ENCODE measurements at places on chromosomes 16 and 17.
A peak's percentile ranks its signal among the peaks of the same experiment; 100 is the strongest.

- no peak for DNase-seq
Observed at GRCh38 chr16:22924492-22924891, 110.5 kb downstream of the HS3ST2 start.

GRCh38 chr16:48310908-48311641 lies 63.7 kb upstream of the ABCC11 start:
- no peak for DNase-seq

DNA sequence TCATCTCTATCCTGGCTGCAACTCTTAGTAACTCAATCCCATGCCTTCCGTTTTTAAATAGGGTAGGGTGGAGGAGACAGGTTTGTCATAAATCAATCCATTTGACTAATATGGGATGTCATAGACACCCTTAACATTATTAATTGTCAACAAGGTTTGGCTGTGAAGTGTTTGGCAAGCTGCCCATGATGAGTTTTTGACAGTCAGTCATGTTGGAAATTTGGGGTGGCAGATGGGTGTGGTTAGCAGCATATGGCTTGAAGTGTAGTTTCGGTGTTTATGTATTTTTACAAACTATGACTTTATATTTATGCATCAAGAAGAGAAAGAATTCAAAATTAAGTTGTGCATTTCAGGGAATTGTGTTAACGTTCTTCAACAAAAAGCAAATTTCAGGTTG lies 221.8 kb upstream of the CDH5 start:
- no peak for DNase-seq

DNA sequence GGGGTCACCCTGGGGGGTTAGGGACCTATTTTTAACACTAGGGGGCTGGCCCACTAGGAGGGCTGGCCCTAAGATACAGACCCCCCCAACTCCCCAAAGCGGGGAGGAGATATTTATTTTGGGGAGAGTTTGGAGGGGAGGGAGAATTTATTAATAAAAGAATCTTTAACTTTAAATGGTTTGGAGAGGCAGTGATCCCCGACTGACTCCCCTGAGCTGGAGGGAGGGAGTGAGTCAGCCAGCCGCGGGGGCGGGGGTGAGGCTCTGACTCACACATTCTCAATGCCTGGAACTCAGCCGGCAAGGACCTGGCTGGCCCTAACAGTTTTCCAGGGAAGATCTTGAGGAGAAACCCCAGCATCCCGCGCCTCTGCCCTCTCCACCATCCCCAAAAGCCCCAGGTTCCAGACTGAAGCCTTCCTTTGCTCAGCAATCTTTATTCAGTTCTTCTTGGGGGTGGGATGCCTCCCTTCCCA lies 1.5 kb downstream of the HCFC1R1 start:
- DNase-seq = peak; percentile 89

- no peak for DNase-seq
Observed at GRCh38 chr17:27600471-27600870, 30.5 kb upstream of the LGALS9 start.

- DNase-seq = no peak
Observed at GRCh38 chr16:27241658-27242057, 26.9 kb downstream of the NSMCE1 start.

GRCh38 chr17:32386844-32387243 lies 36.9 kb downstream of the ZNF207 start:
- no peak for DNase-seq

GRCh38 chr17:77354670-77355455 lies 214.1 kb downstream of the SEC14L1 start:
- DNase-seq = no peak

DNA sequence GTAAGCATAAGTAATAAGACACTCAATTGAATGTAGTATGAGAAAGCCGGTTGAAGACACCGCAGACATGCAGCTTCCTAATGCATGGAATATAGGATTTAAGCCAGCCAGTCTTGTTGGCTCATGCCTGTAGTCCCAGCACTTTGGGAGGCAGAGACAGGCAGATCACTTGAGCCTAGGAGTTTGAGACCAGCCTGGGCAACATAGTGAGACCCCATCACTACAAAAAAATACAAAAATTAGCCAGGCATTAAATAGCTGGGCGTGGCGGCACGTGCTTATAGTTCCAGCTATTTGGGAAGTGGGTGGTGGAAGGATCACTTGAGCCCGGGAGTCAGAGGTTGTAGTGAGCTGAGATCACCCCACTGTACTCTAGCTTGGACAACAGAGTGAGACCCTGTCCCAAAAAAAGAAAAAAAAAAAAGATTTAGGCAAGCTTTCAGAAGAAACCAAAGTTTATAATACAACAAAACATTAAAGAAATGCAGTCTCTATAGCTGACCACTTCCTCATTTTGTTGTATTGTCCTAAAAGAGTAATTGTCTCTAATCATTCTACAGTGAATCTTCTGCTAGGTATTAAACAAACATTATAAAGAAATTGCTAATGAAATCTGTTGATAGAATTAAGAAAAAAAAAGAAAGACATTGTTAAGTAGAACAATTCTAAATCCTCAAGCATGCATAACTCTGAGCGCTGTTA lies 68.6 kb upstream of the KIFC3 start:
- no peak for DNase-seq

DNA sequence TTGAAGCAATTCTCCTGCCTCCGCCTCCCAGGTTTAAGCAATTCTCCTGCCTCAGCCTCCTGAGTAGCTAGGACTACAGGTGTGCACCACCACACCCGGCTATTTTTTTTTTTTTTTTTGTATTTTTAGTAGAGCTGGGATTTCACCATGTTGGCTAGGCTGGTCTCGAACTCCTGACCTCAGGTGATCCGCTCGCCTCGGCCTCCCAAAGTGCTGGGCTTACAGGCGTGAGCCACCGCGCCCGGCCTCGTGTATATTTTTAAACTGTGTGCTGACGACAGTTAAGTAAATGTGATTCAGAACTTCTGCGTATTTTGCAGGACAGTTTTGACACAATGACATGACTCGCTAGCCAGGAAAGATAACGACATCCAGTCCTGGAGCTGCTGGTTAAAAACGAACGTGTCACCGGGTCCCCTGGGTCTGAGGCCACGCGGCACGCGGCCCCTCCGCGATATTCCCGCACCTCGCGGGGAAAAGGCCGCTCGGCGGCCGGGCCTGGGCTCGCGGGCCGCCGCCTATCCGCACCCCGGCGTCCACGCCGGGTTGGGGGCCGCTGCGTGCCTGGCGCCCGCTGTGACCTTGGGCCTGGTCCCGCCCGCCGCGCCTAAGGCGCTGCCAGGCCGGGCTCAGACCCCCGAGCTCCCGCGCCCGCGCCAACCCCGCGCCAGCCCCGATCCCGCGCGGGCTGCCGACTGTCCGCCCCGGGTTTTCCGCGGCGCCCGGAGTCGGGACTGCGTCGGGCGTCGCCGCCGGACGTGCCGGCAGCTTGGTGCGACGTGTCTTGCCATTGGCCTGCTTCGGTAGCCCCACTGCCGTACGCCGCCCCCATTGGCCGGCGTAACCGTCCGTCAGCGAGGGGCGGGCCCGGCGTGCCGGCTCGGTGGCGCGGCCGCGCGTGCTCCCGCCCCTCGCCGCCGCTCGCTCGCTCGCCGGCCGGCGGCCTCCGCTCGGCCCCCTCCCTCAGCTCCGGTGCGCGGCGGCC lies at the start of gene FOXK2:
Gene FOXK2, plus strand, starts transcription at position 907 of the 985 bp plus-strand sequence. CDS start 157 bp downstream, outside the sequence.
- DNase-seq = peak; percentile 95

DNA sequence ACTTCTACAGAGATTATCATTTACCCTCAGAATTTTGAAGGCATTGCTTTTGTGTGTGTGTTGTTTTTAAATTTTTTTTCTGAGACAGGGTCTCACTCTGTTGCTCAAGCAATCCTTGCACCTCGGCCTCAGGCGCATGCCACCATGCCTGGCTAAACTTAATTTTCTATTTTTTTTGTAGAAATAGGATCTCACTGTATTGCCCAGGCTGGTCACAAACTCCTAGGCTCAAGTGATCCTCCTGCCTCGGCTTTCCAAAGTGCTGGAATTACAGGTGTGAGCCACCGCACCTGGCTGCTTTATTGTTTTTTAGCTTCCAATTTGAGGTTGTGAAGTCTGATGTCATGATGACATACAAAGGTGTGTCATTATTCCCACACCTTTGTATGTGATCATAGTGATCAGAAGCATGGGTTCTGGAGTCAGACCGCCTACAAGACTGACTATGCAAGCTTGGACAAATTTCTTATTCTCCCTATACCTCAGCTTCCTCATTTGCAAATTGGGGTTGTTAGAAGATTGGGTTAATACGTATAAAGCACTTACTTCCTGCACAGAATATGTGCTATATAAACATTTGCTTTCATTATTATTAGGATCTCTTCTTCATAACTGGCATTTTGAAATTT lies 5.8 kb downstream of the SEPHS2 start:
- DNase-seq = no peak

DNA sequence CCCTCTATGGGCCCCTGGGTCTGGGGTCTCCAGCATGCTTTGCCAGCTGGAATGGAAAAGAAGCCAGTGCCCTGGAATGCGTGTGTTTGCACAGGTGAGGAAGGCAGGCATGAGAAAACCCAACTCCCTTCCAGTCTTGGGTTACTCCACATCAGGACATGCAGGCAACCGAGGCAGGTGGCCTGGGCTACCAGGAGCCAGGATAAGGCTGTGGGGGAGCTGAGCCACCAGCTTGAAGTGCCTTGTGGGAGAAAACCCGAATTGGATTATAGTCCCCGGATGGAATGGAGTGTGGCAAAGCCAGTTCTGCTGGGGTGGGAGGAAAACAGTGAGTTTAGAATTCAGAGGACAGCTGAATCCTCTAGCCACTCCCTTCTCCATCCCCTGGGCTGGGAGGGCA lies 7.2 kb downstream of the SRCIN1 start:
- no peak for DNase-seq

DNA sequence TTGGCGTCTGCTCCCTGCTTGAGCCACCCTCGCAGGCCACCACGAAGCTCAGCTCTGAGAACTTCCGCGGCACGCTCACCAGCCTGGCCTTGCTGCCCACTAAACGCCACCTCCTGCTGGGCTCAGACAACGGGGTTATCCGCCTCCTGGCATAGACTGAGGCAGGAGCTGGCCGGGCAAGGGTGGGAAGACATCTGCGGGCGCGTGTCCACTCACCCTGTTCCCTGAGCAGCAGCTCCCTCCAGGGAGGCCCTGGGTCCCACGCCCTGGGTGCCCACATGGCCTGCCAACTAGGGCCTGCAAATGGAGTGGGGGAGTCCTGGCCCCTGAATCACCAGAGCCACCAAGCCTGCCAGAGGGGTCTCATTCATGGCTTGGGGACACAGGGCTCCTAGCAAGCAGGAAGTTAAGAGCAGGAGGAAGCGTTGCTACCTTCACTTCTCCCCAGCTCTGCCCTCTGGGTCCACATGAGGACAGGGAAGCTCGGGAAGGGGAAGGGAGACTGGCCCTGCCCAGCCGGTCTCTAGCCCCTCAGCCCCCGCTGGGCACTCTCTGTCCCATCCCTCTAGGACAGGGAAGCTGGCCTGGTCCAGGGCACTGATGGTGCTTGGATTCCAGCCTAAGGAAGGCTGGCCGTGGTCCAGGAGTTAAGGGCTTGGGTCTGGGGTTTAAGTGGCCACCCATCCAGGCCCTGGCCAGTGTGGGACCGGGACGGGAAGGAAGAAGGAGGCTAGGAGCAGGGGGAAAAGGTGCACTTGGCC lies 5.0 kb upstream of the SERPINF2 start:
- no peak for DNase-seq

DNA sequence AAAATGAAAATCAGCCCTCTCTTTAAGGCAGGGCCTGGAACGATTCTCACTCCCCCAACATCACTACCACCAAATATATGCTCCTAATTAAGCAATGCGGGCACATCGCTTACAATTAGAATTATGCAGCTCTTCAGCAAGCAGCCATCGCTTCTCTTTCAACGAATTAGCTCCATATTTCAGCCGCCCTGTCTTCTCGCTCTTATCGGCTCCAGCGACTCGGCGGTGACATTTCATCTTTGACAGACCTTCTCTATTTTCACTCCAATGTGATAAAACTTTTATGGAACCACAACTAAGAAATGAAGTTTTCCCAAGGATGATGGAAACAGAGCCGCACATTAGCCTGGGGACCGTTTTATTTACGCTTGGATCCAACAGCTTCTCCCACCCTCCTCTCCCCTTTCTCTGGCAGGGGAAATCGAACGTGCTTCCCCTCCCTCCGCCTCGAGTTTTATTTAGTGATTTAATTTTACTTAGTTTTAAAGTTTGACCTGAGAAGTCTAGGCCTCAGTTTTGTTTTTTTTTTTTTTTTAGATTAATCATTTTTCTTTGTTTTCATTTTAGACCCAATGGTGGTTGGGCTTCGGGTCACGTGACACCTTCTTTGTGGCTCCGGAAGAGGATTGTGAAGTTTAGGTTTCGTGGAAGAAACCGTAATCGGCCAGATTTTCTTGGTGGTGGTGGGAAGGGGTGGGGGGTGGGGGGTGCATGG lies 3.1 kb upstream of the HOXB2 start:
- peak; percentile 65 for DNase-seq

DNA sequence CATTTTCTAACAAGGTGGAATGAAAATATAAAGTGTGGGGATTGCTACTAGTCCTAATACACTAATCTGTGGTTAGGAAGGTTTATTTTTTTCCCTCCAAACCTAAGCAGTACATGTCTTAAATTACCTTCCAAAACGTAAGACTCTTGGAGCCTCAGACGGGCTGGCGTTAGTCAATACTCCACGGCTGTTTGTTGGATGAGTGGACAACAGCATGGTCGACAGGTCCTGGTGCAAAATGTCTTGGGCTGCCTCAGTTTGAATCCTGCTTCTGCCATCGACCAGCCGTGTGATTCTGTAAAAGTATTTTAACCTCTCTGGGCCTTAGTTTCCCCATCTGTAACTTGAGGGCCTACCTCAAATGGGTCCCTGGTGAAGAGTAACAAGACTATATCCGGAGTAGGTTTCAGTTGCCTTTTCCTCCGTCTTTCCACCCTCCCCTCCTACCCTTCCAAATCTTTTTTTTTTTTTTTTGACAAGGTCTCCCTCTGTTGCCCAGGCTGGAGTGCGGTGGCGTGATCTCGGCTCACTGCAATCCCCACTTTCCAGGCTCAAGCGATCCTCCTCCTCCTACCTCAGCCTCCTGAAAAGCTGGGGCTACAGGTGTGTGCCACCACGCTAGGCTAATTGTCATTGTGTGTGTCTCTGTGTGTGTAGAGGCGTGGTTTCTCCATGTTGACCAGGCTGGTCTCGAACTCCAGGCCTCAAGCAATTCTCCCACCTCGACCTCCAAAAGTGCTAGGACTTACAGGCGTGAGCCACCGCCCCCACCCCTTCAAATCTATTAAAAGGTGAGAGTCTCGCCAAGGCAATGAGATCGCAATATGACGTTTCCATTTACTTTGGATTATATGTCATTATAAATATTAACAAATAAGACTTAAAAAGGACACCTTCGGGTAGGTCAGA lies 5.8 kb downstream of the SCGB1C2 start:
- no peak for DNase-seq

- no peak for DNase-seq
Observed at GRCh38 chr16:23423496-23424049, 29.4 kb downstream of the COG7 start.

All from CD4-positive, alpha-beta T cell treated with Interleukin-2 at 100 ng/mL for 4 hours (primary cell).